Stimulated activated CD8-positive, alpha-beta memory T cell treated with anti-CD3 and anti-CD28 coated beads, Interleukin-4, amount 100 ng/mL, for 4 hours (primary cell): ENCODE measurements at places on chromosomes 11 and 22.

DNA sequence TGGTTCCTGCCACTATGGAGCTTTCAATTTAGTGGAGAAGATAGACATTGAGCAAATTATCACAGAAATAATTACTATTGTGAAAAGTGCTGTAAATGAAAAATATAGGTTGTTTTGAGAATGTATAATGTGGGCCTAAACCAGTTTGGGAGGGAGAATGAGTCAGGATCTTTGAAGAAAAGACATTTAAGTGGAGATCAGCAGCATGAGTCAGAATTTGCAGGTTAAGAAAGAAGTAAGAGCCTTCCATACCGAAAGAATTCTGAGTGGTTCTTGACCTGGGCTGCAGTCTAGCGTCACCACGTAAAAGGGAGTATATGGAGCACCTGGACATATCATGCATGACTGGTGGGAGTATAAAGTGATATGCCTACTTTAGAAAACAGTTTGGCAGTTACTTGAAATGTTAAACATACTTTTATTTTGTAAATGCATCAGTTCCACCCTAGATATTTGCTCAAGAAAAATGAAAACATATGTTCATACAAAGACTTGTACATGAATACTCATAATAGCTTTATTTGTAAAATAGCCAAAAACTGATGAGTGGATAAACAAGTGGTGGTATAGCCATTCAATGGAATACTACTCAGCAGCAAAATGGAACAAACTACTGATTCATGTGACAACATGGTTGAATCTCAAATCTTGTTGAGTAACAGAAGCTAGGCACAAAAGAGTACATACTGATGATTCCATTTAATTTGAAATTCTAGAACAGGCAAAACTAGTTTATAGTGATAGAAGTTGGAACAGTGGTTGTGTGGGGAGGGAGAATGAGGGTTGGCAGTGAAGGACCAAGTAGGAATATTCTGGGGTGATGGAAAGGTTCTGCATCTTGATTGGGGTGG lies 99.2 kb downstream of the STIM1 start:
- no peak for DNase-seq

DNA sequence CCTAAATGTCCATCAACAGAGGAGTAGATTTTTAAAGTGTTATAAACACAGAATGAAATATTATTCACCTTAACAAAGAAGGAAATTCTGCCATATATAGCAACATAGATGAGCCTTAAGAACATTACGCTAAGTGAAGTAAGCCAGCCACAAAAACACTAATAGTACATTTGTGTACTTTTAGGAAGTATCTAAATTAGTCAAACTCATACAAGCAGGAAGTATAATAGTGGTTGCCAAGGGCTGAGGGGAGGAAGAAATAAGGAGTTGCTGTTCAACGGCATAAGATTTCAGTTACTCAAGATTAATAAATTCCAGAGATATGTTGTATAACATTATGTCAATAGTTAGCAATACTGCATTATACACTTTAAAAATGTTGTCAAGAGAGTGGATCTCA lies 181.7 kb upstream of the ZC3H12C start:
- DNase-seq: no peak

GRCh38 chr11:67545280-67545679 lies 22.0 kb upstream of the CABP2 start:
- DNase-seq: no peak

- DNase-seq: no peak
Measured at GRCh38 chr11:27097551-27097950, 56.9 kb downstream of the BBOX1 start.

GRCh38 chr11:31657091-31657490 lies 147.5 kb downstream of the ELP4 start:
- DNase-seq: no peak

DNA sequence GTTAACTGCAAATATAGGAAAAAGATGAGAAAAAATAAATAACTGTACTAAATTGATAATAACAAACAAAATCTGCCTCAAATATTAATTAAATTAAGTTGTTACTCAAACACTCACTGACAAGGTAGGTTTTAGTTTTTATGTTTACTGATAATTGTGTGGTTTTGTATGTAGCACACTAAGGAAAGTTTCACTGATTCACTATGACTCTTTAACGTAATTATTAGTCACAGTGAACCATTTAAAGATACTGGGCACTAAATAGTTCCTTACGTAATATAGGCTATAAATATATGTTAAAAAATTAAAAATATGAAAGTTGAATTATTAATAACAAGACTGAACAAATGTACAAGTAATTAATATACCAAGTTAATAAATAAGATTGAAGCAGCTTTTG lies 2330.0 kb upstream of the RAG2 start:
- no peak for DNase-seq

DNA sequence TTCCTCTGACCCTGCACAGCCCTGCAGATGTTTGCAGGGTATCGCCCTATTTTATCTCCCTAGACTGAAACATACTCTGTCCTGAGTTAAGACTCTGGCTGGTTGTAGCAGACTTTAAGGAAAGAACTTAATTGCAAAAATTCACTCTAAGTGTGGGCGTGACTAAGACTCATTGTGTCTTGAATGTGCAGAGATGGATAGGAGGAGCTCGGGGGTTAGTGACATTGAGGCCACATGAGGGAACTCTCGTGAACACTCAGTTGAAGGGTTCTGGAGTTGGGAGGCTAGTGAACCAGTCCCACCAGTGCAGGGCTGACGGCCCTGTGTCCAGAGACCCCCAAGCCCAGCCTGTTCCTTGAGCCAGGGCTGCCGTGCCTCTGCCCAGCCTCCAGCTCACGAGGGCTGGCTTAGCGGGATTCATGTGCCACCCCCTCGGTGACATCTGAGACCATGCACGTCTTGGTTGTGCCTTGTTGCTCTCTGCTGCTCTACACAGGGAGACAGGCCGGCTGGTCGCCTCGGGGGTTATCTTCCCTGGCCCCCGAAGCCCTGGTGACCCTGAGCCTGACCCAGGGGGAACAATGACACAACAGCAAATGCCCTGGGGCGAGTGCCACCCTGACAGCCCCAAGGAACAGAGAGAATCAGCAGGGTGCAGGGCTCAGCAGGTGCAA lies 11.4 kb upstream of the TBX1 start:
- DNase-seq: no peak

DNA sequence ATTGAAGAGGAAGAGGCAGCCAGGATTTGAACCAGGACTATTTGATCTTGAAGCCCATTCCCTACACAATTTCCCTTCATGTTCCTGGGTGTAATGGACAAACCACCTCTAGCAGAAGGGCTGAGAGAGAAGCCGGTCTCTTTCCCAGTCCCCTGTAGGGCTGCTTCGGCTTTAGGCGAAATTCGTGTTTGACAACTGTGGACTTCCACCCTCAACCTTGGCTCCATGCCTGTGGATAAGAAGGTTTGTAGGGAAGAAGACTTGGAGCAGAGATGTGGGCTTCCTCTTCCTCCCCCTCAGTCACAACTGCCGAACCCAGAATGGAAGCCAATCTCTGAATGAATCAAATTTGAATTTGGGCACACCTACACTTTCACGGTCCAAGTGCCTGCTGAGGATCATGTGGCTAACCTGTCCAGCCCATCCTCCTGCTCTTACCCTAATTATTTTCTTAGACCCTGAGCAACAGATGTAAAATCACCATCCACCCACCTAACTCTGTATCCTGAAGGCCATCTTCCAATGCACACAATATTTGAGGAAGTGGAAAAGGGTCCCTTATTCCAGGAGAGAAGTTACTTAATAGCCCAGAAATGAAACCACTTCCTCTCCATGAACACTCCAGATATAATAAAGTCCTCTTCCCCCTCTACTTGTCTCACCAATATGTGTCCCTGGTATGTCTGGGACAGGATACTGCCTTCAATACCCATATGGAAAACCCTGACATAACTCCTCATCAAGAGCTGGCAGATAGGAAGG lies 10.1 kb upstream of the SCN2B start:
- no peak for DNase-seq

GRCh38 chr11:68665436-68665835 lies 18.9 kb upstream of the GAL start:
- no peak for DNase-seq

- DNase-seq: no peak
Measured at GRCh38 chr11:35618497-35619115, 346 bp downstream of the FJX1 start.

- no peak for DNase-seq
Measured at GRCh38 chr11:2360081-2360642, 16.9 kb upstream of the CD81 start.

- no peak for DNase-seq
Measured at GRCh38 chr11:128462922-128463321, 124.4 kb downstream of the ETS1 start.

- DNase-seq: no peak
Measured at GRCh38 chr11:44516688-44517507, 48.6 kb upstream of the CD82 start.

DNA sequence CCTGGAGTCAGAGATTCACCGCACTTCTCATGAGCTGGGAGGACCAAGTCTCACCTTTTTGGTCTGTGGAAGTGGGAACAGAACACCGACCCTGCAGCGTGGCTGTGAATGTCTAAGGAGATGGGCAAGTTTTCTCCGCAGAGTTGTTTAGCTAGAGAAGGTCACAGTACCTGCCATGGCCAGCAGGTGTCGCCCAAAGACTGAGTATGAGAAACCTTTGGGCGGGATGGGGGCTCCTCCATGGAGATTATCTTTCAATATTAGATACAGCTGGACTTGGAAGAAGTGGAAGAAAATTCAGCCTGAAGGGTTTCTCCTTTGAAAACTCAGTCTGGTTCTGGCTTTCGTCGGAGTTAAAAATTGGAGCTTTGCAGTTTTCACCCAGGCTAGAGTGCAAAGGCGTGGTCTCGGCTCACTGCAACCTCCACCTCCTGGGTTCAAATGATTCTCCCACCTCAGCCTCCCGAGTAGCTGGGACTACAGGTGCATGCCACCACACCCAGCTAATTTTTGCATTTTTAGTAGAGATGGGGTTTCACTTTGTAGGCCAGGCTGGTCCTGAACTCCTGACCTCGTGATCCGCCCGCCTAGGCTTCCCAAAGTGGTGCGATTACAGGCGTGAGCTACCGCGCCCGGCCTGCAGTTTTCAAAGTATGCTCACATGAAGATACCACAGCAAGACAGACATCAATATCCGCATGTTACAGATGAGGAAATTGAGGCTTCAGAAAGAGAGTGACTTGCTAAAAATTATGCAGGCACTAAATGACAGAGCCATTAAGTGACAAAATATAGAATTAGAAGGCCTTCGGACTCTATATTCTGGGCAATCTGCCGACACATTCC lies 10.7 kb upstream of the DSCAML1 start:
- peak; percentile 84 for DNase-seq

DNA sequence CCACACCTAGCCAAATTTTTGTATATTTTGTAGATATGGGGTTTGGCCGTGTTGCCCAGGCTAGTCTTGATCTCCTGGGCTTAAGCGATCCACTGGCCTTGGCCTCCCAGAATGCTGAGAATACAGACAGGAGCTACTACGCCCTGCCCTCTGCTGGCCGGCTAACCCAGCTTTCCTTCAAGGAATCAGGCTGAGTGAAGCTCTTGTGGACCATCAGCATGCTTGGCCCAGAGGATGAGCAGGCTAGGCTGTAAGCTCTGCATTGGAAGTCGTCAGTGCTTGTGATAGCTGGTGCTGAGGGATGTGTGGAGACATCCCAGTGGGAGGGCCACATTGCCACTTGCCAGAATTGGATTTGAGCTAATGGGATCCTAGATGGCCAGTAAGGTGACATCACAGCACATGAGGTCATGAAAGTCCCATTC lies 60.6 kb downstream of the MED15 start:
- DNase-seq: no peak

GRCh38 chr11:27075192-27075591 lies 34.6 kb downstream of the BBOX1 start:
- DNase-seq: no peak

DNA sequence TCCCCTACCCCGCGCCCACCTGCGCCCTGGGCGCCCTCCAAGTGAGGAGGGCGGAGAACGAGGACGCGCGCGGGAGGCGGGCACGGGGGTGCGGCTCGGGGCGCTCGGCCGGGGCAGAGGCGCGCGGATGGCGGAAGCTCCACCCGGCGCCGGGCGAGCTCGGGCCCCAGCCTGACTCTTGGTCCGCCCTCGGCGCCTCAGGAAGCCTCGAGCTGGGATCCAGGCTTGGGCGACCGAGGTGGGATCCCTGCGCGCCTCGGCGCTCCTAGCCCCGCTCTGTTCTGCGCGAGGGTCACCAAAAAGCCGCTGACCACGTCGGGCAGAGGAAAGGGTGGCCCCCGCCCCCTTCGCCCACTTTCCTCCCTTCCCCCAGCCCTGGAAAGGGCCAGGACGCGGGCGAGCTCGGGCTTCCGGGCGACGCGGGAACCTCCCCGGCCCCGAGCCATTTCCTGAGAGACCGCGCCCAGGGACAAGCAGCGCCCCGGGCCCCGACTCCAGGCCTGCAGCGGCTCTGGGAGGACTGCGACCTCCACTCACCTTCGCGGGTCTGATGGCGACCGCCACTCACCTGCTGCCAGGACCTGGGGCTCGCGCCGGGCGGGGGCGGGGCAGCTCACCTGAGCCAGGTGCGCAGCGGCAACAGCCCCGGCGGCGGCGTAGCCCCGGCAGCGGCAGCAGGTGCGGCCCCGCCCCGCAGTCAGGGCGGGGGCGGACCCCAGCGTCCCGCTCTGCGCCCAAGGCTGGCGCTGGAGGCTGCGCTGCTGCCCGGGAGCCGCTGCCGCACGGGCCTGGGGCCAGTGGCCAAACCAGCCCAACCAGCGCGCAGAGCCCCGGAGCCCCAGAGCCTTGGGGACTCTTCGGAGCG lies 2.2 kb upstream of the SIGIRR start:
- no peak for DNase-seq

DNA sequence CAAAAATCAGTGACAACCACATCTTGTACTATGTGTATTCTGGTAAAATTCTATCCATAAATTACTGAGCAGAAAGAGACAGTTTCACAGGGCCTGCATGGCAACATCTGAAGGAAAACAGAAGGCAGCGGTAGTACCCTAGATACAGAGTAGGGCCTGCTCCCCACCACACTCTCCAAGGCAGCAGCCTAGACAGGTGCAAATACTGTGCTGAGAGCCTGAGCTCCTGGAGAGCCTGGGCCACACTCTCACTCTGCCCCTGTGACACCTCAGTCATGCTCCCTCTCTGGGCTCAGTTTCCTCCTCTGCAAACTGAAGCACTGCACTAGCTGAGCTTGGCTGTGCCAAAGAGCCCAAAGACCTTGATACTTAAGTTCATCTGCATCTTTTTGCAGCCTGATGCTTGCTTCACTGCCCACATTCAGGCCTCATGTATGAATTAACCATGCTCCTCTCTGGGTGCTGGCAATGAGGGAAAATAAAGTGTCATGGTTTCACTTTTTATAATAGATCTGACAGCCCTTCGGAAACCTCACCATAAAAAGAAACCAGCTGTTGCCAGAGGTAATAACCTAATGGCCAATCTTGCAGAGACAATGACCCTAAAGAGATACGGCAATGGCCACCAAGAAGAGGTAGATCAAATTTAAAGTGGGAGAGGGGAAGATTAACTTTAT lies 104.7 kb downstream of the PLEKHA7 start:
- no peak for DNase-seq
